ENCODE measurements at places on chromosomes 5 and 9.
A peak's percentile ranks its signal among the peaks of the same experiment; 100 is the strongest.

- DNase-seq, result peak; percentile 99
These were observed at the start of gene PRRC2B for GRCh38 chr9:131393622-131394463. PRRC2B (plus strand) TSS chr9:131394086; CDS start chr9:131430145, 36,059 bp downstream.

DNA sequence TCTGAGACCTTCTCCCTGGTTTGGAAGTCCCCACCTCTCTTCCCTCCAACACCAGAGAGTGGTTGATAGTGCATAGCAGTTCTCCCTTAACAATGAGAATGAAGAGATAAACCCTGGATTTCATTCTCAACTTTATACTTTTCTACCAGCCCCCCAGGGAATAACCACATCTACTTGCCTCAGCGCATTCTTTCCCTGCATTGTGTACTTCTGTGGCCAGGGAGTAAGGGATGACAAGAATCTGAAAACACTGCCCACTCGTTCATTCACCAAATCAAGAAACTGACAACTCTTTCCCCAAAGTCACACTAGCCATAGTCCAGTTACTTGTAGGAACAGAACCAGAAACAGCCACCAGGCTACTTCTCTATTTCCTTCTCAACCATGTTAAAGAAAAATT is 46.0 kb upstream of the SPIN1 start:
- DNase-seq, result no peak

GRCh38 chr5:77945874-77946273 is 169.7 kb upstream of the TBCA start:
- peak; percentile 41 for DNase-seq

DNA sequence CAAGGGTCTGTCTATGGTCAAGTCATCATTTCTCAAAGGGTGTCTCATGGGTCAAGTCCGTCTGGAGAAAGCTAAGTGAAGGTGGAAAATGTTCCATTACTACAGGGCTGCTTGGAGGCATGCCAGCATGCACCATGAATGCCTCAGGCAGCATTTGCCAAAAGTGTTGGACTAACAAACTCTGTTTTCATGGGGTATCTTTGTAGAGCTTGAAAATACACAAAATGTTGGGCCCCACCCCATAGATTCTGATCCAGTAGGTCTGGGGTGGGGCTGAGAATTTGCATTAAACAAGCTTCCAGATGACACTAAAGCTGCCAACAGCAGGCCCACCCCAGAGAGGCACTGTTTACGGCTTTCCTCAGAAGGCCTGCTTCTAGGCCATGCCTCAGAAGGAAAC is 75.0 kb upstream of the FRRS1L start:
- peak; percentile 46 for DNase-seq

DNA sequence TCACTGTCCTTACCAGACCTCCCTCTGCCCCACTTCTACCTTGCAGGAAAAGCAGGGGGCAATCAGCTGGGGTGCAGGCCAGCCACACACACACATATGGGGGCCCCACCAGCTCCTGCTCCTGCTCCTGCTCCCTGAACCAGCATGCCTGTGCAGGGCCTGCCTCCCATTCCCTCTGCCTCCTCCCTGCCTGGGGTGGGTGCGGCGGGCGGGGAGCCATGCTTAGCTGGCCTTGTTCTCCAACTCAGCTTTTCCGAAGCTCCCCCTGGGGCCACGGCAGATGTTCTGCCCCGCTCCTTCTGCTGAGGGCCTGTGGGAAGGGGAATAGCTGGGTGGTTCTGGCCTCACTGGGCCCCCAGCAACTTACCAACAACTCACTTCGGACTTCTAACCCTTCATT is 89.8 kb downstream of the ZNF354C start:
- DNase-seq, result no peak

DNA sequence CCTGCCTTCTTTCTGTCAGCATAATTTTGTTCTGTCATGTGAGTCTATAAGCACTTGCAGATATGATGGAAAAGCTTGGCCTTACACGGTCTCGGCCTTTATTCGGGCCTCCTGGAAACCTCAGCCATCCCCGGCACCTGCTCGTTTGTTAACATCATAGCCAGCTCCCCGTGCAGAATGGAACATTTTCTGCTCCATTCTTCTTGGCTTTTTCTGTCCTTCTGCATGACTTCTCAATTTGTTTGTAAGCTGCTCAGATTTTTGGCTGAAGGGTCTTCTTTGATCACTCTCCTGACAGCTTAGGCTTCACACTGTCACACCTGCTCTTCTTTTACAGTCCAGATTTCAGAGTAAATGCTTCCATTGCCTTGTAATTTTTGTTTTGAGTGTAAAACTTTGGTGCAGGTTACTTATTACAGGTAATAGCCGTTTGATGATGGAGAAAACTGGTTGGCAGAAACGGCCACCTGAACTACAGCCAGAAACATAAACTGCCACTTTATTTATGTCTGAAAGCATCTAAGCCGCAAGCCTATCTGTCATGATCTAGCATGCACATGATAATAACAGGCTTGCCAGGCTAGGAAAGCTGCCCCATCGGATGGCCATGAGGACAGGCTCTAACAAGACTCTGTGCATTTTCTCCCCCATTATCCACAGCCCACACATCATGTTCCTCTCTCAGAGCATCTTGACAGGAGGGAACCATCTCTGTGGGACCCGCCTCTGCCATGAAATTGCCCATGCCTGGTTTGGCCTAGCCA is 197.0 kb downstream of the AOPEP start:
- DNase-seq, result no peak

DNA sequence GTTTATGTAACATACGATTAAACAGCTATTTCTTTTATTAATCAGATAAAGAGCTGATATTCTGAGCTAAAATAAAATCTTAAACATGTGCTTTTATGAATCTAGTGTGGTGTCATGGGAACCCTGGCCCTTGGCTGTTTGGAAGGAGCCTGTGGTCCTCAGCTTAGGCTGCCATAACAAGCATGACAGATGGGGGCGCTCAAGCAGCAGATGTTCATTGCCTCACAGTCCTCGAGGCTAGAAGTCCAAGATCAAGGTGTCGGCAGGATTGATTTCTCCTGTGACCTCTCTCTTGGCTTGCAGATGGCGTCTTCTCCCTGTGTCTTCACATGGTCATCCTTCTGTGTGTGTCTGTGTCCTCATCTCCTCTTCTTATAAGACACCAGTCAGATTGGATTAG is 448.2 kb downstream of the GADD45G start:
- peak; percentile 58 for DNase-seq

- DNase-seq, result peak; percentile 11
These were observed 2.6 kb downstream of the C9orf40 start for GRCh38 chr9:74949859-74950855.

- DNase-seq, result peak; percentile 85
These were observed 39.1 kb downstream of the WHRN start for GRCh38 chr9:114465906-114466900.

GRCh38 chr9:257957-258356 is 43.3 kb downstream of the DOCK8 start:
- no peak for DNase-seq

- DNase-seq, result no peak
These were observed 282.2 kb downstream of the CWC27 start for GRCh38 chr5:65050826-65051498.

- DNase-seq, result no peak
These were observed 376.4 kb upstream of the TNC start for GRCh38 chr9:115494393-115494792.

DNA sequence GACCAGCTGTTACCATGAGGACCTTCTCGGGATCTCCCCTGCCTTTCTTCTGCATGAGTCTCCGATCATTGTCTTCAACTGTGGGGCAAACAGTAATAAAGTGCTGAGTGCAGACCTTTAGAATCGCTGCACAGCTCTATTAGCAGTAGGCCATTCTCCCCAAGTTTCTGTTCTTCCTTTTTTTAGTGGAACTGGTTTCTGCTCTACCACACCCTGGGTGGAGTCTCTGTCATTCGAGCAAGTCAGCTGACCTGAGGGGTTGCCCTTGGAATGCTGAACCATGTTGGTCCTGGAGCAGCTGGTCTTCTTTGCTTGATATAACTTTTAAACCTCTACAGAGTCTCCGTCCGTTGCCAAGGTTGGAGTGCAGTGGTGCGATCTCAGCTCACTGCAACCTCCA is 33.4 kb upstream of the GNPDA1 start:
- no peak for DNase-seq

DNA sequence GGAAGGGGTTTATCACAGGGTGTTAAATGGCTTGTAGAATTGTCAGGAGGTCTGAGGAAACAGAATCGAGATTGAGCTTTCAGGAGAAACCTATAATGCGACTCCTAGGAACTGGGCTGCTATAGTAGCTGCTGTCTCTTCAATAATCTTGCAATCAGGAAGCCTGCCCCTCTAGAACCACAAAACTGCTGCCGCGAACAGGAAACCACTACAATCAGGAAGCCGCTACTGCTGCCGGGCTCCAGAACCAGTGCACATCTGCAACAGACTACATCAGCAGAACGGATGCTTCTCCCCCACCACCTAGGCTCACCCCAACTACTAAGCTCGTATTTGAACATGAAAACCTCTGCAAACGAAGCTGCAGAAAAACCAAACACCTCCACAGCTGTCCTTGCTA is 31.6 kb downstream of the TNFSF8 start:
- no peak for DNase-seq

- peak; percentile 65 for DNase-seq
These were observed 103.2 kb downstream of the MED27 start for GRCh38 chr9:131976157-131977108.

DNA sequence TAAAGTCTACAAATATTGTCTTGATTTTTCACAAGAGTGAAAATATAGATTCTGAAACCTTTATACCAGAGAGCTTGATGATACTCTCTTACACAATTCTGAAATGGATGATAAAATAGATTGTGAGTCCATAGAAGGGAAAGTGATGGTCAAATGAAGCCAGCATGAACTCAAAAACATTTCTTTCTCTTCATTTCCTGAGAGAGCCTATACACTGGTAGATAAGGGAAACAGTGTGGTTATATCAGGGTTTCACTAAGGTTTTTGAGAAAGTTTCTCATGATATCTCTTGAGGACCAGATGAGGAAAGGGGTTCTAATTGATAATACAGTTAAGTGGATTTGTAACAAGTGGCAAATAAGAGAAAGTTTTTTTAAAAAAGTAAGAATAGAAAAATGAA is 254.1 kb downstream of the PJA2 start:
- no peak for DNase-seq

DNA sequence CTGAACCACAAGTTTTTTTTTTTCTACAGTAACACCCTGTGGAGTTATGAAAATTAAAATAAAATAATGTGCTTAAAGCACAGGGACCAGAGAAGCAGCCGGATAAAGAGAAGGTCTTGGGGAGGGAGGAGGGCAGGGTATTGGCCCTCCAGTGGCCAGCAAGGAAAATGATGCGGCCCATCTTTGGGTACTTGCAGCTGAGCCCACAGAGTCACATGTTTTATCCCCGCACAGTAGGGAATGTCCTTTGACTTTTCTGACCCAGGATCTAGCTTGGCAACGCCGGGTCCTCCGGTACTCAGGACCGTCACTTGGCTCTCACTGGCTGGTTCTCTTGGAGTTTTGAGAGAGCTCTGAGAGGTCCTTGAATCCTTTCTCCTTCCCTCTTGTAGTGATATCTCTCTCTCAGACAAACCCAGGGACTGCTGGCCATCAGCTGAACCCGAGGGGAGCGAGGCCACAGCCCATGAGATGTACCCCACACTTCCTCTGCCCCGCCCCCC is 35.3 kb upstream of the HSPA9 start:
- peak; percentile 39 for DNase-seq

DNA sequence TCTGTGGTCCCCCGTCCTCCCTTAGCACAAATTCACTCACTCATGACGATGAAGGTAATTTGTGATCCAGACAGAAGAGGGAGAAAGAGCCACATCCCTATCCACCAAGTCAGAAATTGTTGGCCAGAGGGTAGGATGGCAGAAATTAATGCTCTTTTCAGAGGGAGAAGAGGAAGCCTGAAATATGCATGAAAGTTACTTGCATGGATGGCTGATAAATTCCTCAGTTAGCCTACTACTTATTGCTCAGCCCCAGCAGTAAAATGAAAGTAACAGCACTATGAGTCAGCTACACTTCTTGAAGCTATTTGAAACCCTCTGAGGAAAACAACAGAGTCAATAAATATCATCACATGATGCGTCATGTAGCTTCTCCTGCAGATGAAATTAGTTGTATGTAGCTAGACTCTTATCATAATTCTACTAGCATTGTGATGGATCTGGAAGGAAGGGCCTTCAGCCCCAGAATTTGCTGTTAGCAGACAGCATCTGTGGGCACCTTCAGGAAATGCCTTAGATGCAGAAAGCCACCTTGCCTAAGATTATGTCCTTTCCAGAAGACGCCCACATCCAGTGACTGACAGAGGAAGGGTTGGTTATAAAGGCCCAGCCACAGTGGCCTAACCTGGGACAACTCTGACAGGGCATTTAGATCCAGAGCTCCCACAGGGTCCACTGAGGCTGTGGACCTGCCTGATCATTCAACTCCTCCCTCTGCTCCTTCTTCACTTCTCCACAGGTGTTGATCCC is 81.2 kb upstream of the CCDC112 start:
- peak; percentile 30 for DNase-seq

GRCh38 chr9:78295731-78296130 is 1.2 kb upstream of the PSAT1 start:
- DNase-seq, result peak; percentile 39

DNA sequence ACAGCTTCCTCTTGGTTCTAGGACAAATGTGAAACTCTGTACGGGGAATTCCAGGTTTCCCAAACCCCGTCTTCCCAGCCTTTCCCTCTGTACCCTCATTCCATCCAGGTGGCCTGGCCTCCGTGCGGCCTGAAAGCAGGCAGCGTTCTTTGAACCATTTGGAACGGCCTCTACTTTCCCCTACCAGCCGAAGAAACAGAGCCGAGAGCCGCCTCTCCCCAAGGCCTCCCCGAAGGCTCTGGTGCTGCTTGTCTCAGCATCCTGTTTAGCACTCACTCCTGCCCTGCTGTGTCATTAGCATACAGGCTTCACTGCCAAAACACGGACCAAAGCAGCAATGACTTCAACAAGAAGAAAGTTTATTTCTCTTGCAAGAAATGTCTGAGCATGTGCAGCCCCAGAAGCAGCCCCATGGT is 137.7 kb downstream of the HSD17B3 start:
- no peak for DNase-seq

GRCh38 chr9:28471261-28471660 is 898.0 kb upstream of the C9orf72 start:
- no peak for DNase-seq

- peak; percentile 37 for DNase-seq
These were observed 130.1 kb downstream of the GAPVD1 start for GRCh38 chr9:125391704-125392103.

GRCh38 chr9:19754921-19755320 is 33.9 kb downstream of the SLC24A2 start:
- DNase-seq, result no peak

- DNase-seq, result no peak
These were observed 2330.6 kb downstream of the MAT2B start for GRCh38 chr5:165836046-165836445.

GRCh38 chr5:16690243-16690852 is 73.6 kb upstream of the RETREG1 start:
- peak; percentile 75 for DNase-seq

- peak; percentile 90 for DNase-seq
These were observed 29.3 kb downstream of the PRRC2B start for GRCh38 chr9:131423171-131423581.
